Panc1 (cell line): ENCODE measurements at places on chromosomes 6 and 20.

GRCh38 chr6:116633685-116634084 is 17.4 kb downstream of the RSPH4A start:
- DNase-seq = no peak
- no peak overlapping the region for H3K27ac ChIP-seq
- H3K4me1 ChIP-seq = no peaks in the 10 kb centered on the region
- peaks cover 4% of the 10 kb centered on the region; the same call in 1 of the 2 replicates for H3K36me3 ChIP-seq
- no peak overlapping the region for H3K4me3 ChIP-seq

- H3K4me3 ChIP-seq = no peak overlapping the region
- no peak for DNase-seq
These were observed 159.4 kb downstream of the FAXC start for GRCh38 chr6:99189823-99190721.

DNA sequence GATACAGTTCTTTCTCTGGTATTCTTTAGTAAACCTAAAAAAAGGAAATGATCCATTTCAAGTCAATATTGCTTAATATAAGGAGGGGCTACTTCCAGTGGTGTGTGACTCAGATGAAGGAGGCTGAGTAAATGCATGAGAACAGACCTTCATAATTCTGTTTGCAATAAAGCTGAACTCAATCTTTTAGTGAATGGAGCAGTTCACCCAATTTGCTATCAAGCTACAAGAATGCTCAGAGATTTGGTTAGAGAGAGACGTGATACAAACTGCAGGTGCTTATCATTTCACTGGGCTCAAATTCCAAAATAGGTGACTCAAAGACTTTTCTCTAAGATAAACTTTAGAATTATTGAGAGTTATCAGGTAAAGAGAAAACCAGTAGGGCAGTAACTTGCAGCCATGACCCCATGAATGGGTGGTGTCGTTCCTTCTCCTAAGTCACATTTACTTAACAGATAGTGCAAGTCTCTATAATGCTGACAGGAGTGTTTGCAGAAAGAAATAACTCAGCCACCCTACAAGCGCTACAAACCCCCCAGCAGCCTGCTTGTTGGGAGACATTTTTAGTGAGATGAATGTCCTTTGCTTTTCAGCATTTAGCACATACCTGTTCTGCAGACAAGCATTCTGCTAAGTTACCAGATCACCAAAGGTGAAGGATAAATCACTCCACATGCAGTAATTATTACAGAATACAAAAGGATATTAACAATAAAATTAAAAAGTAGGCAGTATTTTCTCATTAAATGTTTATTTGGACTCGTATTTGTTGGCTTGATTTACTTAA is 16.4 kb upstream of the BLOC1S5 start:
- H3K4me3 ChIP-seq = no peak overlapping the region
- H3K27me3 ChIP-seq = no peaks in the 10 kb centered on the region
- H3K36me3 ChIP-seq = peaks cover 14% of the 10 kb centered on the region
- H3K4me1 ChIP-seq = peaks cover 40% of the 10 kb centered on the region

GRCh38 chr6:122128445-122128844 is 271.0 kb upstream of the HSF2 start:
- no peaks in the 10 kb centered on the region for H3K4me1 ChIP-seq
- no peak overlapping the region for H3K27ac ChIP-seq
- no peaks in the 10 kb centered on the region for H3K27me3 ChIP-seq
- no peaks in the 10 kb centered on the region; the same call in 1 of the 2 replicates for H3K36me3 ChIP-seq
- H3K4me3 ChIP-seq = no peak overlapping the region
- DNase-seq = no peak

- DNase-seq = no peak
- no peak overlapping the region for H3K4me3 ChIP-seq
- H3K4me1 ChIP-seq = no peaks in the 10 kb centered on the region
- H3K27me3 ChIP-seq = no peaks in the 10 kb centered on the region
These were observed 79.1 kb downstream of the SHLD1 start for GRCh38 chr20:5829241-5829809.

DNA sequence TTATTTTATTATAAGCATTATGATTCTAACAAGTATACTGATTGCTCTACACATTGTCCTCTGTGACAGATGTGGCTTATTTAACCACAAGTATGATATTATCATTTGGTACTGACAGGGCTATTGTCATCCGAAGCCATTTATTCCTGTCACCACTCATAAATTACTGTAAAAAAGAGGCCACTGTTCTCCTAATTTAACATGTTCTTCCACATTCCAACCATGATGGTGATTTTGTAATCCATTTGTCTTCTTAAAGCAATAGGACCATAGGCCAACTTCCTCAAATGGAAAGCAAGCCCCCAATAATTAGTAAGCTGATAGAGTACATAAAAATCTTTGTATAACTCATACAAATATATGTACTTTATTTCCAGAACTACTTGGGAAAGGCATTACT is 50.6 kb downstream of the FUT9 start:
- no peaks in the 10 kb centered on the region for H3K36me3 ChIP-seq
- H3K27ac ChIP-seq = no peak overlapping the region
- no peaks in the 10 kb centered on the region for H3K27me3 ChIP-seq
- no peak for DNase-seq
- no peak overlapping the region for H3K4me3 ChIP-seq

DNA sequence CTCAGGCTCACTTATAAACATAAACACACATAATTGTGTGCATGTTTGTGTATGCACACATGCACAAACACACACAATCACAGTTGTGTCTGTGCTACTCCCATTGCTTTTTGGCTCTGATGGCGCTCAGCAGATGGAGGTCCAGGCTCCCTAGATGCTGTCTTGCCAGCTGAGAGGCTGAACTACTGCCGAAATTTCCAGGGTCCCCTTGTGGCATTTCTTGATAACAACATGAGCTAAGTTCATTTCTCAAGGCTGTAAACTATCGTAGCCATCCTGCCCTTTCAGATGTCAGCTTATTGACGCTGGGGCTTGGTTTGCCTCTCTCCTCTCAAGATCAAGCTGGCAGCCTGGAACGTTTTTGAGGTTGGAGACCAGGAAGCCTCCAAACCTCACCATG is 313.9 kb upstream of the RNF24 start:
- no peak overlapping the region for H3K27ac ChIP-seq
- H3K4me1 ChIP-seq = no peaks in the 10 kb centered on the region
- H3K4me3 ChIP-seq = no peak overlapping the region
- no peaks in the 10 kb centered on the region for H3K36me3 ChIP-seq

DNA sequence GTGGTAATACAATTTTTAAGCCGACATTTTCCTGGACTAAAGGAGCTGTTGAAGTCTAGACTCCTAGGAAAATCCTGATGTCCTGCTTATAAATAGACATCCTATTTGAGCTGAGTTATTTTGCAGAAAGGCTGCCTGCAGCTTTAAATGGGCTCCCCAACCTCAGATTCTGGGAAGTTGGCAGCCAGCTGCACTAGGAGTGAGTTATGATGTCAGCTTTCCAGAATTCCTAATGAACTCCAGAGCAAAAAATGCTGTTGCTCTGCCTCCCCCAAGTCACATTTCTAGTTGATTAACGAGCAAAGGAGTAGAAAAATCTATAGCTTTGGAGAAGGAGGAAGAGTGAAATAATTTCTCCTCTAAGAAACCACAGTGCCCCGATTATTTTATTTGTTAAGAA is 346.3 kb upstream of the SULF2 start:
- no peak overlapping the region for H3K27ac ChIP-seq
- H3K4me1 ChIP-seq = no peaks in the 10 kb centered on the region; the same call in 1 of the 2 replicates
- no peak overlapping the region for H3K4me3 ChIP-seq
- DNase-seq = no peak
- H3K27me3 ChIP-seq = peaks cover 18% of the 10 kb centered on the region
- no peaks in the 10 kb centered on the region for H3K36me3 ChIP-seq

- H3K36me3 ChIP-seq = no peaks in the 10 kb centered on the region
- no peaks in the 10 kb centered on the region for H3K4me1 ChIP-seq
- H3K27me3 ChIP-seq = no peaks in the 10 kb centered on the region
- H3K4me3 ChIP-seq = no peak overlapping the region
- no peak for DNase-seq
These were observed 214.0 kb upstream of the EXOC2 start for GRCh38 chr6:906920-907319.

DNA sequence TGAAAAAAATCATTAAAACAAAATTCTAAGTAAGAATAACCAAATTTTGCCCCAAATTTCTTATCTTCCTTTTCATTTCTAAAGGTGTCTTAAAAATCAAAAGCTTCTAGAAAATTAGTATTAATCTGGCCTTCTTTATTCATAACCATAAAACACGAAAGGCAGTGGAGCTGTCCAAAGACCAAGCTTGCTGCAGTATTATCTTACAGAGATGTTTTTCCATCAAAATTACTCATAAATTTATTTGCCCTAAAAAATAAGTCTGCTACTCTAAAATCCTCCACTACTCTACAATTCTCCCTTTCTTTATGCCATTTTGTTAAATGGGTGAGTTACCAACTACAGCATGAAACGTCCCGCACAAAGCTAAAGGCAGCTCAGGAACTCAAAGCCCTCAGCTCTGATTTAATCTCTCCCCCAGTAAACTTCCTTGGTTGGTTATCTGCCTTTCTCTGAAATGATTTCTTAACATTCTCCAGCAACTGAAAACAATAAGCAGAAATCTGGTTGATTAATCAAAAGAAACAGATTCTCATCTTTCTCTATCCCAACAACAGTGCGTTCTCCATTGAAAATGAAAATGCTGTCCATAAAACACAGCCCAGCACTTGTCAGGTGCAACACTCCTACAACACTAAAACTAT is 2.1 kb downstream of the USP49 start:
- H3K4me1 ChIP-seq = peaks cover 6% of the 10 kb centered on the region
- no peak overlapping the region for H3K4me3 ChIP-seq
- no peak for DNase-seq
- no peaks in the 10 kb centered on the region for H3K36me3 ChIP-seq
- no peak overlapping the region for H3K27ac ChIP-seq

DNA sequence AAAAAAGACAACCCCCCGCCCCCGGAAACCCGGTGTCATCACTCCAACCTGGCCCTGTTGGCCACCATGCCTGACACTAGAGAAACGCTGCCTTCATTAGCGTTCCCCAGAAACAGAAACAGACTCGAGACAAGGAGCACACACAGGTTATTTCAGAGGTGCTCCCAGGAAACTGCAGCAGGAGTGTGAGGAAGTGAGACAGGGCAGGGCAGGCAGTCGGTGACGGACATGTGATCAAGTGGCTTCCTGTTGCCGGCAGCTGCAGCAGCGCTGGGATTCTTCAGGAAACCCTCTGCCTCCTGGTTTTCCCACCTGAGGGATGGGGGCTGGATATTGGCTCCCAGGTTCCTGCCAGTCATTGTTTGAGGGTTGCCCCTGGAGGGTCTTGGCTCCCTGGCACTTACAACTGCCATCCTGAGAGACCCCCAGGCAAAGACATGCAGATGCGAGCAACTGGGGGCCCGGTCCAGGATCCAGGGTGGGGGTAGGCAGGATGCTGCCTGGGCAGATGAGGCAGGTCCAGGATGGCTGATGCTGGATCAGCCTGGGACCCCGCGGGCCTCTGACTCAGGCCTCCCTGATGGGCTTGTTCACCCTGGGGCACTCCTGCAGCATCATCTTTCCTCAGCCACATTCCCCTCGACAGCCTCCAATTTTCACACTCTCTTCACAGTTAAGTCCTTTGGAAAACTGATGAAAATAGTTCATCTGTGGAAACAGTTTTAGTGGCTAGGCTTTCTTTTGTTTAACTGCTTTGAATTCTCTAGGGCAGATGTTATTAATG is 150.7 kb upstream of the SYNDIG1 start:
- no peaks in the 10 kb centered on the region for H3K36me3 ChIP-seq
- H3K4me3 ChIP-seq = no peak overlapping the region
- no peak overlapping the region for H3K27ac ChIP-seq
- no peaks in the 10 kb centered on the region for H3K4me1 ChIP-seq
- DNase-seq = no peak

GRCh38 chr6:2744209-2744771 is 6.4 kb downstream of the MYLK4 start:
- no peak overlapping the region for H3K27ac ChIP-seq
- H3K4me3 ChIP-seq = no peak overlapping the region
- H3K4me1 ChIP-seq = no peaks in the 10 kb centered on the region
- no peaks in the 10 kb centered on the region for H3K27me3 ChIP-seq
- no peak for DNase-seq
- H3K36me3 ChIP-seq = no peaks in the 10 kb centered on the region

DNA sequence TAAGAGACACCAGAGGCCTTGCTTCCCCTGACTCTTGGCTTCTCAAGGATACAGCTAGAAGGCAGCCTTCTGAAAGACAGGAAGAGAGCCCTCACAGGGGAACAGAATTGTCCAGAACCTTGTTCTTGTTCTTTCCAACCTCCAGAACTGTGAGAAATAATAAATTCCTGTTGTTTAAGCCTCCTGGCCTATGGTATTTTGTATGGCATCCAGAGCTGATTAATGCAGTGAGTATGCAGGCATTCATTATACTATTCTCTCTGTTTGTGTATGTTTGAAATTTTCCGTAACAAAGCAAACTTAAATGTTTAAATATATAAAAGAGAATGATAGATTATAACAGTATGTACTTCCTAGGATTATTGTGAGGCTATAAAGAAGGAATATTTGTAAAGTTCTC is 903.4 kb upstream of the FLRT3 start:
- H3K27ac ChIP-seq = no peak overlapping the region
- no peak overlapping the region for H3K4me3 ChIP-seq
- no peaks in the 10 kb centered on the region for H3K4me1 ChIP-seq
- DNase-seq = no peak
- H3K27me3 ChIP-seq = no peaks in the 10 kb centered on the region
- H3K36me3 ChIP-seq = no peaks in the 10 kb centered on the region

- H3K36me3 ChIP-seq = no peaks in the 10 kb centered on the region
- no peaks in the 10 kb centered on the region for H3K27me3 ChIP-seq
- no peak overlapping the region for H3K4me3 ChIP-seq
- DNase-seq = no peak
- H3K27ac ChIP-seq = no peak overlapping the region
These were observed 15.2 kb upstream of the GUCA1A start for GRCh38 chr6:42158011-42158410.

GRCh38 chr6:51266604-51267003 is 447.9 kb downstream of the TFAP2B start:
- H3K4me3 ChIP-seq = no peak overlapping the region
- no peaks in the 10 kb centered on the region for H3K4me1 ChIP-seq
- H3K27ac ChIP-seq = no peak overlapping the region
- no peak for DNase-seq
- no peaks in the 10 kb centered on the region for H3K36me3 ChIP-seq

DNA sequence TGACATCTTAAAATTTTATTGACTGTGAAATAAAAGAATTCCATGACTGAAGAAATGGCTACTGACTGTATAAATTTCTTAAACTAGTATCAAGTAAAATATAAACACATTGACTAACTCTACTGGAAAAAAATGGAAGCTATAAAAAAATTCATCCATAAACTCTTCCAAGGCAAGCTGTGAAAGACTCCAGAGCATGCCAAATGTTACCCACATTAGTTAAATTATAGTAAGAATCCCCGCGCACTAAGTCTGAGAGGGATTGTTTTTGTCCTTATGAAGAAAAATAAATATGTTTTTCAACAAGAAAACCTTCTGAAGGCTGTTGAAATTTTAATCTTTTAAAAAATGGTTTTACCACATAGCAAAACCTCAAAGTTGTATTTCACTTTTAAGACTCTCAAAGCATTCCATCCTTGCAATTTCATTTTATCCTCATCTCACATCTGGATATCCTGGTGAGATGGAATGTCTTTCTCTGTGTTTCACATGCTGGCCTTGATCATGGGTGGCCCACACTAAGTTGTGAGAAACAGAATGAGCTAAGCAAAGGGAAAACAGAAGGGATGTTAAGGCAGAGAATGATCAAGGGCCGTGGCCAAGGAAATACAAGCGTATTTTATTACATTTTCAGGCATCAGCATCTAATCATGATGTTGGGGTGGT is 732.5 kb downstream of the KIF16B start:
- H3K4me1 ChIP-seq = no peaks in the 10 kb centered on the region
- H3K27me3 ChIP-seq = no peaks in the 10 kb centered on the region
- no peaks in the 10 kb centered on the region for H3K36me3 ChIP-seq
- no peak for DNase-seq

- no peak for DNase-seq
- no peak overlapping the region for H3K4me3 ChIP-seq
- H3K36me3 ChIP-seq = peaks cover 2% of the 10 kb centered on the region; the same call in 1 of the 2 replicates
- peaks cover 32% of the 10 kb centered on the region for H3K4me1 ChIP-seq
- H3K27me3 ChIP-seq = no peaks in the 10 kb centered on the region
- no peak overlapping the region; the same call in 1 of the 2 replicates for H3K27ac ChIP-seq
These were observed 20.1 kb downstream of the NT5E start for GRCh38 chr6:85470023-85470410.
